ENCODE measurements at places on chromosomes 2 and 18.

DNA sequence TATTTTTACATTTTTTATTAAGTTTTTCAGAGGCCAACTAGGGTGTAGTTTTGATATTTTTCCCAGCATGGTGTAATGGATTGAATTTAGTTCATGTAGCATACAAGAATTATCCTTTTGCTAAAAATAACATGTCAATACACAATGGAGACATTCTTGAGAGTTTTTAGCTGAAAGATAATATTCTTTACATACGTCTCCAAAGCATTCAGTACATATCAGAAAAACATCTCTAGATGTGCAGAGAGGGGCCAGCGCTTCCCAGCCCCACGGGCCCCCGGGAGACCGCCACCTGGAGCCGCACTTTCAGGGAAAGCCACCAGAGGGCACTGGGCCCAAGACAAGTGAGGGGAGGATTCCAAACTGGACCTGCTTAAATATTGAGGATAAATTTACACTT is 499.4 kb downstream of the GALR1 start:
- no peak for DNase-seq

GRCh38 chr2:157471078-157471477 is 27.2 kb upstream of the CYTIP start:
- no peak for DNase-seq

DNA sequence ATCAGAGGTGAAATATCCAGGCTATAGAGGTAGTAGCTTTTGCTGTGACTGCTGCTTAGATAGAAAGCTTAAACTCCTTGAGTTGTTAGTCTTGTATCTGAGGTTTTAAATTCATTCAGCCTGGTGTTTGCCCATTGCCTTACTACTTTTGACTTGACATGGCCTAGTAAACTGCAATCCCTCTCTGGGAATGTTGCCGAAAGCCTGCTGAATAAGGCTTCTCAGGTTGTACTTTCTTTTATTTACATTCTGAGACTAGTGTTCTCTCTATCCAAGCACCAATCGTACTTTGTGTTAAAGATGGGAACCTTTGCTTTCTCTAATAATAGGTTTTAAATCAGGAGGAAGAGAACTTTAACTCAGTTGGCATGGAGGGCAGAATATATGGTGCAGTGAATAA is 357.6 kb upstream of the CWC22 start:
- no peak for DNase-seq

- DNase-seq = no peak
Observed at GRCh38 chr2:123521854-123522253, 503.2 kb upstream of the CNTNAP5 start.

DNA sequence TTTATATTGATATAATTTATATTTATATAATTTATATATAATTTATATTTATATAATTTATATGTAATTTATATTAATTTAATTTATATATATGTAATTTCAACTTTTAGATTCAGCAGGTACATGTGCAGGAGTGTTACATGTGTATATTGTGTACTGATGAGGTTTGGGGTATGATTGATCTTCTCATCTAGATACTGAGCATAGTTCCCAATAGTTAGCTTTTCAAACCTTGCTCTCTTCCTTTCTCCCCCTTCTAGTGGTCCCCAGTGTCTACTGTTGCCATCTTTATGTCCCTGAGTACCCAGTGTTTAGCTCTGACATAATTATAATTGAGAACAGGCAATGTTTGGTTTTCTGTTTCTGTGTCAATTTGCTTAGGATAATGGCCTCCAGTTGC is 1335.3 kb upstream of the CDH2 start:
- no peak for DNase-seq

DNA sequence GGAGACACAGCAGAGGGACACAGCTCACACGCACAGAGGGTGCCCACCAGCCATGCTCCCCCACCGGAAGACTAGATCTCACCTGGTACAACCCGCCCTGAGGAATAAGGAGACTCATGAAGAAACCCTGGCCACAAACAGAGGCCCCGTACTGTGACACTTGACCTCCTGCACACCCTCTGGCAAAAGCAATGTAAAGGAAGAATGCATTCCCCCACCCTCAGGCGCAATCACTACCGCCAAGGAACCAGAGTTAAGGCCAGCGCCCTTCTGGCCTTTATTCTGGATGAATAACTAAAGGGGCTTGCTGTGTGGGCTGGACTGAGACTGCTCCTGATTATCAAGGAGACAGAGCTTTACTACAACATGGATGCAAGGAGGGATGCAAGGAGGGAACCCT is 509.2 kb upstream of the SPHKAP start:
- no peak for DNase-seq

- no peak for DNase-seq
Observed at GRCh38 chr2:171260471-171261424, 100.1 kb upstream of the TLK1 start.

- no peak for DNase-seq
Observed at GRCh38 chr2:53403792-53404413, 363.7 kb upstream of the CHAC2 start.

GRCh38 chr2:24328010-24328409 is 32.3 kb downstream of the ITSN2 start:
- DNase-seq = no peak

DNA sequence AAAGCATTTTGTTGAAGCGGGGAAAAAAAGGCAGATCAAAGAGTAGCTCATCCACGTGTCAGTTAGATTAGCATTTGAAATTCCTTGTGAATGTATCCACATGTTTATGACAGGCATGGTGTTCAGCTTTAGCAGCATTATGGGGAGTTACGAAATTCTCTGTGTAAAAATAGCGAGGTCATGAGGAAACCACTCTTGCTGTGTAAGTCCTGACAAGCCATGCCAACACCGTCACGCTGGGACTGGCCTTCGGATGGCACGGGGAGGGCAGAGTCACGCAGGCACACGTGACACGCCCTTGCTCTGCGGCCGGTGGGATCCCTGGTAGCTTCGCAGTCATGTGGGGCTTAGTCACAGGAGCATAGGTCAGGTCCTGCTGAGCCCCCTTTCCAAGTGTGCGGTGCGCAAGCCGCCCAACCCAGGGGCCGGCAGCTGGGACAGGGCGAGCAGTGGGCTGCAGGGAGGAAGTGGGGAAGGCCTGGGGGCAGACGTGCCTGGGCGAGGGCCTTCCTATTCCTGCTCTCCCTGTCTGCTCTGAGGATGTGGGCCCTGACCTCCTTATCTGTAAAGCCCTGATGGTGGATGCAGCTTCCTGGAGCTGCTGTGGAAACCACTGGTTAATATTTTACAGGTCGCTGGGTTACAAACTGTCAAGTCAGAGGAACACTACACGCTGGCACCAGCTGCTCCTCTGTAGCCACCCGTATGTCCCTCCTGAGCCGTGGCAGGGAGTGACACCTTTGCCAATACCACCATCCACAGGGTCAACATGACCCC is 18.0 kb downstream of the MBP start:
- no peak for DNase-seq

GRCh38 chr2:233656443-233656842 is 15.3 kb upstream of the UGT1A9 start:
- no peak for DNase-seq

- DNase-seq = no peak
Observed at GRCh38 chr2:96864343-96865091, 5.4 kb downstream of the SEMA4C start.

- no peak for DNase-seq
Observed at GRCh38 chr2:64863097-64863820, 125.9 kb upstream of the SLC1A4 start.

- no peak for DNase-seq
Observed at GRCh38 chr2:198187841-198188240, 383.4 kb downstream of the PLCL1 start.

DNA sequence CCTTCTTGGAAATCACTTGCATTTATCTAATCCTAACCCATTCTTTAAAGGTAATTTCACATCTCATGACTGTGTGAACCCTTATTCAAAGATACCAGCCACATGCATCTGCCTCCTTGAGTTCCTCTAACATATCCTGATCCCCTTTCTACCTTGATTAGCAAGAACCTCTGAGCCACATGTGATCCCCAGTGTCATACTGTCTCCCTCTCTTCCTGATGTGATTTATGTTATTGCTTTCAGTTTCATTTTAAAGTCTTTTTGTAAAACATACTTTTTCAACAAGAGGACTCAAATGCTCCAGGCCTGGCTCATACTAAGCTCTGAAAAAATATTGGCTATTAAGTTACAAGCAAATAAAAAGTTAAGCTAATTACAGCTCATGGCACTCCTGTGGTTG is 470.1 kb downstream of the DLGAP1 start:
- no peak for DNase-seq

GRCh38 chr18:49123431-49123830 is 172.7 kb upstream of the SMAD7 start:
- no peak for DNase-seq

DNA sequence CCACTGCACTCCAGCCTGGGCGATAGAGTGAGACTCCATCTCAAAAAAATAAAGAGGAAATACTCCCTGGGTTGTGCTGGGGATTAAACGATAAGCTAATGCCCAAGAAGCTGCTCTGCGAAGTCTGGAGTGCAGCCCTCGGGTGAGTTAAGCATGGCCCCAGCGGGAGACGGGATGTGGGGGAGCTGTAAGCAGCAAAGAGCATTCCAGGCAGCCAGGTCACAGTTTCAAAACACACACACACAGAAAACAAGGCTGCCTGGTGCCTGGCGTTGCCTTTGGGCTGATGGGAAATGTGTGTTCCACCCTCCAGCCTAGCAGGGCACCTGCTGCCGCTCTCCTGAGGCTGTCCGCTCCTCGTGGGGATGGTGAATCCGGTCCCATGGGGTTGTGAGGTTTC is 24.1 kb downstream of the ODC1 start:
- no peak for DNase-seq

- no peak for DNase-seq
Observed at GRCh38 chr2:55047677-55048299, 2.5 kb downstream of the RTN4 start.

DNA sequence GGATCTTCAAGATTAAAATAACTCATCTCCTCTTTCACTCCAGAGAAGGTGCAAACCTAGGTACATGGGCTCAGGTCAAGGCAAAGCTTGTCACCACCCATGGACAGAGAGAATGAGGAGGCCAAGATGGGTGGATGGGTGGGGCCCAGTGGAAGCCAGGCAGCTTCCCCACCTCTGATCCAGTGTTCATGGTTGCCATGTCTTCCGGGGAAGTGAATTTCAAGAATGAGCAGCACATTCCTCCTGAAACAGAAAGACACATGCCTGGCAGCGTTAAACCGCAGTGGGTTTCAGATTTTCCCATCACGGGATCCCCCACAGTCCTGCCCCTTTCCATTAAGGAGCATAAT is 301.7 kb downstream of the EIPR1 start:
- no peak for DNase-seq

- DNase-seq = no peak
Observed at GRCh38 chr2:102004581-102004980, 12.8 kb downstream of the IL1R2 start.

DNA sequence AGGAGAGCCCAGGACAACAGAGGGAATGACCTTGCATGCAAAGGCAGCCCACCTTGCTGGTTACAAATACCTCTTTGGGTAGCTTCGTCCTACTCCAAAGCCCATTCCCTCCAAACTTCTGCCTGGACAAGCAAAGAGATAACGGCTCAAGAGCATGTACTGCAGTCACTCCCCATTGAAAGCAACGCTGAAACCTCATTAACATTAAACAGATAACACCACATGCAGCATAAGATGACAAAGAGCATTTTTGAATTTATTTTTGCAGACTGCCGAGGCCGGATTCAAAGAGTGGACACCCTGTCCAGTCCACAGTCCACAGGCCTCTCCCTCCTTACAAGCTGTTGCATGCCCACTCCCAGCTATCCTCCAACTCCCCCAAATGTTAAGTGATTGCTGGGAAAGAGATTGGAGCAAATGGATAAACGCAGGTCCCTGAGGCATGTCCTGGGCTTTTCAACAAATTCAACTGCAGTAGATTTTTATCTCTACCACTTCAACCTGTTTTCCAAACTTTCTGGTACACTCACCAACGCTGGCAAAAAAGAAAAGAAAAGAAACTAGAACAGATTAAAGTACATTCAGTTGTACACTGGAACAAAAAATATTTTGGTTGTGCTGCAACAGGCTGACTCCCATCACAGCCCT is 40.1 kb downstream of the MREG start:
- no peak for DNase-seq

- no peak for DNase-seq
Observed at GRCh38 chr2:46704593-46704992, 211.0 kb downstream of the MCFD2 start.

GRCh38 chr2:216987252-216987821 is 127.5 kb upstream of the TNP1 start:
- no peak for DNase-seq

GRCh38 chr18:68472701-68473295 is 242.1 kb downstream of the TMX3 start:
- DNase-seq = no peak

- DNase-seq = no peak
Observed at GRCh38 chr2:172193331-172194089, 90.8 kb upstream of the DLX2 start.

GRCh38 chr2:62831729-62832128 is 126.2 kb downstream of the EHBP1 start:
- DNase-seq = no peak

- DNase-seq = no peak
Observed at GRCh38 chr2:227079726-227080125, 84.3 kb downstream of the COL4A4 start.

GRCh38 chr18:56165601-56166355 is 472.6 kb downstream of the TXNL1 start:
- no peak for DNase-seq

GRCh38 chr2:134976074-134976702 is 57.6 kb downstream of the CCNT2 start:
- no peak for DNase-seq

GRCh38 chr2:161972866-161973265 is 101.1 kb downstream of the DPP4 start:
- no peak for DNase-seq

- no peak for DNase-seq
Observed at GRCh38 chr18:44909191-44909719, 228.6 kb downstream of the SETBP1 start.

DNA sequence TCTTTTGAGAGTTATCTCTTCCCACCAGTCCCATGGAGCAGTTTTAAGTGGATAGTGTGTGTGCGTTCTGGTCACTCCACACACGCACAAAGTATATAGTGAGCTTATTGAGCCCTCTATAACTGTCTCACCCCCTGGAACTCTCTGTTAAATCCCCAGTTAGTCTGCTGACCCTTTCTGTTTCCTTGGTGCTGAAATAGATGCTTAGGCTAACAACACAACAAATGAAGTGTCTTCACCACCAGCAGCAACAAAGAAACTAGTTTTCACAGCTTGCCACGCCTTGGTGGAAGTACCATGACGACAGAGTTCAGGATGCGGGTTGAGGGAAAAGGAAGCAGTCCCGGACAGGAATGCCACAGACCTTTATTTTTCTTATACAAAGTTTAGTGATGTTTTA is 203.5 kb upstream of the TMEFF2 start:
- DNase-seq = no peak

GRCh38 chr2:236633219-236633570 is 63.6 kb downstream of the ACKR3 start:
- no peak for DNase-seq

Data from stimulated activated CD8-positive, alpha-beta memory T cell treated with anti-CD3 and anti-CD28 coated beads, Interleukin-7, amount 100 ng/mL, for 4 hours (primary cell).